CD4-positive, alpha-beta T cell (primary cell): ENCODE measurements at places on chromosomes 11 and 22. TPM values are rescaled to one million over a fixed set of nuclear protein-coding genes. Genes with fewer than 3 reads are reported as not detected.
A peak's percentile ranks its signal among the peaks of the same experiment; 100 is the strongest.

- no peak for DNase-seq
- H3K27me3 ChIP-seq = no peaks in the 10 kb centered on the region
- H3K36me3 ChIP-seq = peaks cover 4% of the 10 kb centered on the region
Measured at GRCh38 chr11:9461760-9462134, 935 bp downstream of the ZNF143 start.

GRCh38 chr11:13434247-13435205, 28.5 kb downstream of the BTBD10 start:
- no peaks in the 10 kb centered on the region for H3K27me3 ChIP-seq
- no peaks in the 10 kb centered on the region for H3K36me3 ChIP-seq
- no peak overlapping the region for H3K4me3 ChIP-seq
- DNase-seq = no peak

DNA sequence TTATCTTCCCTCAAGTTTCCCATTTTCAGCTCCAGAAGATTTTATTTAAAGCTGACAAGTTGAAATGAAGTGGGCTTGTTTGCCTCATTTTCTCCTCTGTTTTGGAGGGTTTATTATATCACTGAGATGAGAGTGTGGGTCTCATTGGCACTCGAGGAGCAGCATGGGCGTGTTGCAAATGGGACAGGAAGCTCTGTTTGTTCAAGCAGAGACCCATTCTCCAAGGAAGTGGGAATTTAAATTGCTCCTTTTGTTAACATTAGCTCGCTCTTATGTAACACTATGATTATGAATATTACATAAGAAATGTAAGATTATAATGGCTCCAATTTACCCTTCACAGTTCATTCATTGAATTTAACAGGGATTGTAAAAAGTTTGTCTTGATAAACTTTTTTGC, 317.7 kb upstream of the CTSC start:
- H3K36me3 ChIP-seq = no peaks in the 10 kb centered on the region
- H3K4me3 ChIP-seq = no peak overlapping the region
- H3K27ac ChIP-seq = no peak overlapping the region
- no peaks in the 10 kb centered on the region for H3K27me3 ChIP-seq

- H3K4me1 ChIP-seq = no peaks in the 10 kb centered on the region
- DNase-seq = no peak
- H3K4me3 ChIP-seq = no peak overlapping the region
Measured at GRCh38 chr11:86431258-86431657, 56.6 kb downstream of the CCDC81 start.

- no peak overlapping the region for H3K27ac ChIP-seq
- H3K27me3 ChIP-seq = no peaks in the 10 kb centered on the region
- H3K36me3 ChIP-seq = no peaks in the 10 kb centered on the region
- DNase-seq = no peak
- no peak overlapping the region for H3K4me3 ChIP-seq
Measured at GRCh38 chr11:131874070-131874469, 503.7 kb downstream of the NTM start.

DNA sequence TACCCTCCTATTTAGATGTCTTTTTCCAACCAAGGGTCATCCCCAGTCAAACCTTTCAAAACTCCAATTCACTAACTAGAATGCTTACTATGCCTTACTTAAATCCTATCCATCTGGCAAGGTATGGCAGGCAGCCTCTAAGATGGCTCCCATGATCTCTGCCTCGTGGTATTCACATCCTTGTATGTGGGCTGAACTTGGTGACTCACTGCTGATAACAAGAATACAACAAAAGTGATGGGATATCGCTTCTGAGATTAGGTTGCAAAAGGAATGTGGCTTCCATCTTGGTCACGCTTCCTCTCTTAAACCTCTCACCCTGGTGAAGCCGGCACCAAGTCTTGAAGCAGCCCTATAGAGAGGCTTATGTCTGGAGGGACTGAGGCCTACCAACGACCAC, 29.6 kb upstream of the UPB1 start:
- H3K4me3 ChIP-seq = no peak overlapping the region
- H3K27ac ChIP-seq = no peak overlapping the region
- no peaks in the 10 kb centered on the region for H3K4me1 ChIP-seq
- H3K27me3 ChIP-seq = no peaks in the 10 kb centered on the region
- DNase-seq = no peak

GRCh38 chr22:27245056-27245455, 556.5 kb downstream of the MN1 start:
- H3K4me1 ChIP-seq = peaks cover 2% of the 10 kb centered on the region
- no peaks in the 10 kb centered on the region for H3K27me3 ChIP-seq
- H3K4me3 ChIP-seq = no peak overlapping the region
- H3K36me3 ChIP-seq = no peaks in the 10 kb centered on the region
- DNase-seq = no peak

GRCh38 chr22:50620593-50621355, 7.2 kb downstream of the ARSA start:
- H3K4me1 ChIP-seq = peaks cover 36% of the 10 kb centered on the region
- peak overlapping the region; percentile 92 for H3K27ac ChIP-seq
- peaks cover 8% of the 10 kb centered on the region for H3K36me3 ChIP-seq
- no peaks in the 10 kb centered on the region for H3K27me3 ChIP-seq
- peak; percentile 95 for DNase-seq
- H3K4me3 ChIP-seq = peak overlapping the region; percentile 53

GRCh38 chr11:10725114-10725906, 25.7 kb upstream of the CTR9 start:
- H3K4me1 ChIP-seq = peaks cover 14% of the 10 kb centered on the region
- no peak overlapping the region for H3K27ac ChIP-seq
- H3K4me3 ChIP-seq = no peak overlapping the region
- no peaks in the 10 kb centered on the region for H3K27me3 ChIP-seq
- no peak for DNase-seq

The MMP13 gene
- not detected for total RNA-seq

The PGA5 gene
- not detected for total RNA-seq

The SCN3B gene
- total RNA-seq = not detected

The ISX gene
- not detected for total RNA-seq

The CYP2D6 gene
- 7.5 TPM for total RNA-seq
